Stimulated activated CD8-positive, alpha-beta memory T cell treated with anti-CD3 and anti-CD28 coated beads, Interleukin-12 subunit alpha, Interleukin-12 subunit beta, amount 100 ng/mL, for 4 hours (primary cell): ENCODE measurements at places on chromosomes 12 and 14.

DNA sequence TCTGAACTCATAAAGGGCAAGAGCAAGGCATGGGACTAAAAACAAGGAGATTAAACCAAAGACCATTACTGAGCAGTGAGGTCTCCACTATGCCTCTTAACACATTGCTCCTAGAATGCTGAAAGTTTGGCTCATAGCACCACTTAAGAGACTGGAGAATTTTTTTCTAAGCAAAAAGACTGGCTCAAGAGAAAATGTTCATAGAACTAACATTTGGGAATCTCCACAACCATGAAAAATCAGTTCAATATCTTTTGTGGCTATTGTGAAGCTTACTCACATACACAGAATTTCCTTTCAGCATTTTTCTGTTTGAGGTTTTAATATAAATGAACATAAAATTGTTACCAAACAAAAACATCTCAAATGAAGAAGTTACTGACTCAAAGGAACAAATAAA, 255.8 kb downstream of the CCDC91 start:
- DNase-seq, result no peak

DNA sequence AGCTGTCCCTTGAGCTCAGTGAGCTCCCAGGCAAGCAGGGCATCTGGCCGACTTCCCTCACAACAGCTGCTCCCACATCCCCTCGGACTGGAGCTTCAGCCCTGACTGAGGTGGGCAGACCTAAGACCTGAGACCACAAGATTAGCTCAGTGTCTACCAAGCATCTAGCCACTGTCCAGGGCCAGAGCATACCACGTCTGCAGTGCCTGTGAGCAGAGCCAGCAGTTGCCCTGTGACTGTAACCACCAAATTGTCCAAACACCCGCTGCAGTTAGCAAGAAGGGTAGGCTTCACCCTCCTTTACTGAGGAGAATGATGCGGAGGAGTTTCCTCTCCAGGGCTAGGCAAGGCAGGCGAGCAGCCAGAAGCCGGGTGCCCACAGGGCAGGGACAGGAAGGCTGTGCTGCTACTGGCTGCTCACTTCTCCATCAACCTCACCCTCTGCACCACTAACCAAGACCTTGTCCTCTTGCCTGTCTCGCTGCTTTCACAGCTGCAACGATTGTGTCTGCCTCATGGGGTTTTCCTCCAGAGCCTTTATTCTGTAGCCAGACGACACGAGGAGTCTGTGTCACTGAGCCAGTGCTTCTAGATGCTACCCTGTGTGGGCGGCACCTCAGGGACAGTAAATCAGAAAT, 53.9 kb downstream of the ANAPC7 start:
- DNase-seq, result peak; percentile 11

DNA sequence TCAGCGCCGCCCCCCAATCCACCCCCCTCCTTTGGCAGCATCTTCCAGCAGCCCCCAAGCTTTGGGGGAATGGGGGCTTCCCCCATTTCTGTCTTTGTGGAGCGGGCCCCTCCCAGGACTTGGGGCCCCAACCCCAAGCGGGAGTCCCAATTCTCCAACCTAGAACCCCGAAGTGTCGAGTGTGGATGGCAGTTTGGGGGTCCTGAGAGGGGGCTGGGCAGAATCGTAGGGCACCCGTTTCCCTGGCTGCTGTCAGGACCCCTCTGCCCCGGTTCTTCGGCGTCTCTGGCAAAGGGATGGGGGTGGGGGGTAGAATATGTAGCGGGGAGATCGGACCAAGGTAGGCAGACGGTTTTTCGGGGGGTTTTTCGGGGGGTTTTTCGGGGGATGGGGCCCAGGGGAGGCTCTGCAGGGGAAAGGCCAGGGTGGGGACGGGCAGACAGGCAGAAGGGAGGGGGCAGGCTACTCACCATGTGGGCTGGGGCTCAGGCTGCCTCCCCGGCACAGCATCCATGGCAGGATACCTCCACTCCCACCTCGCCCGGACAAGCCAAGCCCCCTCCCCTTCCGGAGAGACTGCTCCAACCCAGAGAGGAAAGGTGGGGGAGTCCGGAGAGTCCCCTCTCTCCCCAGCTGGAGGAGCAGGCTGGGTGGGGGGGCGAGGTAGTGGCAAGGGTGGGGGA, 739 bp downstream of the JPH4 start:
- DNase-seq, result no peak

GRCh38 chr12:132449565-132450417, 40.2 kb upstream of the FBRSL1 start:
- no peak for DNase-seq

GRCh38 chr12:27865421-27865820, 85.4 kb upstream of the MANSC4 start:
- no peak for DNase-seq

- DNase-seq, result no peak
Observed at GRCh38 chr14:85564841-85565527, 35.0 kb downstream of the FLRT2 start.

GRCh38 chr14:75981426-75982265, at the start of gene TGFB3:
Gene TGFB3 (minus strand): TSS chr14:75981995. CDS start chr14:75980893, 1,102 bp downstream.
- DNase-seq, result peak; percentile 30

- DNase-seq, result peak; percentile 20
Observed at GRCh38 chr14:63524537-63525155, 18.5 kb downstream of the PPP2R5E start.

- no peak for DNase-seq
Observed at GRCh38 chr12:102438047-102438826, 42.1 kb downstream of the IGF1 start.

DNA sequence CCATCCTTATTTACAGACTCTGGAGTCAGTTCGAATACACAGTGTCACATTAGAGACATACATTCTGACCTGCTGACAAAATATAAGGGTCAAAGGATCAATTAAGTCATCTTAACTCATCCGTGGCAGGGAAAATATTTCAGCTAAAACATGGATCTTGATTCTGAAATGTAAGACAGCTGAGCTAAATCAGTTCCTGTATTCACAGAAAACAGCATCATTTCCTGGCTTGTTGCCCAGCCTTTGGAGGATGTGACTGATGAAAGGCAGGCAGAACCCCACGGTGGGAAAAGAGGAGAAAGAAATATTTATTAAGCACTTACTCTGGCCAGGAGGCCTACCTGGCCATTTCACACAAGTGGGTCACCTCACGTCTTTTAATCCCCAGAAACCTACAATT, 101.9 kb downstream of the GAS2L3 start:
- DNase-seq, result no peak

DNA sequence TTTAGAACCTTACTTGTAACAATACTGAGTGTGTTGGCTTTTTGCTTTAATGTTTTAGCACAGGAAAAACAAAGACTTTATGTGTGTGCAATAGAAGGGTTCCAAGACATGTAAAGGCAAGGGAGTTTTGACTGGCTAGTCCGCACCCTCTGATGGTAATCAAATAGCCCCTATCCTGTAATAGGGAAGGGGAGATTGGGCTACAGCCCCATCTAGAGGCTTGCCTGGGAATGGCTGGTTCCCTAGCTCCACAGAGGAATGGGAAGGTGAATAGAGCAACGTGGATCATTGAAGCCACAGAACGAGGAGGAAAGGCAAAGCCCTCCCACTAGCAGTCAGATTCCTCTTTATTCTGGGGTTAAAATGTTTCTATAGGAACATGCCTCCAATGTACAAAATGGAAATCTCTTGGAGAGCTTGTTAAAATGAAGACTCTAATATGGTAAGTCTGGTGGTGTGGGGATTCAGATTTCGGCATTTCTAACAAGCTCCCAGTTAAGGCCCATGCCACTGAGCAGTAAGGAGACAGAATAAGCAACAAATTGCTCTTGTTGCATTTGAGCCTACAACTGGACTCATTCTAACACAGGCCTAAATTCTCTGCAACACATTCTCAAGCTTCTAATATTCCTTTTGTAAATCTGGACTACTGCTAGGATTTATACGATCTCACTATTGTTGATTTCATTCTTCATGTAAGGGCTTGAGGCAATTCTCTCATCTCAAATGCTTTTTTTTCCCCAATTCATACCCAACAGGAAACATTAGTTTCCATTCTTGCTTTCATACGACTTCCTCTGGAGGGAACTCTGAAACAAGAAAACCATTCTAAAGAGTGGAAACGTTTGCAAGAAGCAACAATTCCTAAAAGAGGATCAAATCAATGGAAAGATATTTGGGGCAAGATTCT, 57.1 kb downstream of the NIN start:
- DNase-seq, result no peak

DNA sequence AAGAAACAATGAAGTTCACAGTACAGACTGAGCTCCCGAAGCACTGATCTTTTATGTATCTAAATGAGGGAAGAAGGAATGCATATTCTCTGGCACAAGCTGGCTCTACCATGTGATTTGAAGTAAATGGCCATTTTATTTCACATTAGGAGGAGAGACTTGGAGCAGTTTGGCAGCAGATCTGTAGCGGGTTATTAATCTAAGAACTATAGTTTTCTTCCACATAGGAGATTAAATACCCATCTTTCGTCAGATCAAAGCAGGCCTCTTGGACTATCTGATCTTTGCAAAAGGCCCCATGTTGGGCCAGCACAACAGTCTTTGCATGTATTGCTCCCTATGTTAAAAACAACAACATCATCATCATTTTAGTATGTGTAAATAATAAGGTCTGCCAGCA, 477.8 kb downstream of the ZFP36L1 start:
- DNase-seq, result no peak

DNA sequence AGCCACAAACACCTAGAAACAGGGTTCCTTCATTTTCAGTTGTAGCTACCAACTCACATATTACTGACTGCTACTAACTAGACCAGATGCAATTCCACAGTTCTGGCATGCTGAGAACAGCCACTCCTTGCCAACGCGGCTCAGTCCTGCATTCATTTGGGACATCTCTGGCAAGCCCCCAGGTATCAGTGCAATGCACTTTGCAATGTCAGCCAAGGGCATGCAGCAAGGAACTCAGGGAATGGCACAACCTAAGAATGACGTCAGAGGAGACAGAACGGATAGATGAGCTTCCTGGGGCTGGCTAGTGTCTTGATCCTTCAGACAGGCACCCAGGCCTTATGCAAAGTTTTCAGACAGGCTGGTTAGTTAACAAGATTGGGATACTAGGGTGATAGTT, 29.6 kb downstream of the MAP3K9 start:
- DNase-seq, result no peak

GRCh38 chr14:22849212-22849819, 12.9 kb downstream of the MMP14 start:
- DNase-seq, result no peak
